ENCODE measurements at places on chromosomes 7 and 10.

- no peak for DNase-seq
Measured at GRCh38 chr10:97058521-97058920, 127.2 kb downstream of the SLIT1 start.

DNA sequence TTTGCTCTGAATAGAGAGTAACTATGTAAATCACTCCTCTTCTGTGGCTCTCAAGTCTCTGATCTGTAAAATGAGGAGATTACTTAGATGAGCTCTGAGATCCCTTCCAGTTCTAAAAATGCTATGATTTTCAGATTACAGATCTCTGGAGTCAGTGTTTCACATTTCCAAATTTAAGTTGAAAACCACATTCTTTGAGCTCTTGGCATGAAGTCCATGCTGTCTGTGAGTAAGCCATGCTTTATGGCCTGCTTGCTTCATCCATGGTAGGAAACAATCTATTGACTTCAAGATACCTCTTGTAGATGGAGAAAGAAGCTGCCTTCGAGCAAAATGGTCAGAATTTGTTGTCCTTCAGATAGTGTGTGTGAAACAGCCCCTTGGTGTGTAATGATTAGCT lies 64.9 kb downstream of the CELF2 start:
- DNase-seq, result no peak

GRCh38 chr7:22549667-22550513 lies 49.9 kb upstream of the STEAP1B start:
- peak; percentile 44 for DNase-seq

GRCh38 chr10:95333997-95334804 lies 43.4 kb upstream of the PDLIM1 start:
- DNase-seq, result no peak

GRCh38 chr7:131068604-131069021 lies 259.1 kb upstream of the MKLN1 start:
- no peak for DNase-seq

GRCh38 chr10:92914478-92915325 lies 66.4 kb downstream of the EXOC6 start:
- peak; percentile 25 for DNase-seq

DNA sequence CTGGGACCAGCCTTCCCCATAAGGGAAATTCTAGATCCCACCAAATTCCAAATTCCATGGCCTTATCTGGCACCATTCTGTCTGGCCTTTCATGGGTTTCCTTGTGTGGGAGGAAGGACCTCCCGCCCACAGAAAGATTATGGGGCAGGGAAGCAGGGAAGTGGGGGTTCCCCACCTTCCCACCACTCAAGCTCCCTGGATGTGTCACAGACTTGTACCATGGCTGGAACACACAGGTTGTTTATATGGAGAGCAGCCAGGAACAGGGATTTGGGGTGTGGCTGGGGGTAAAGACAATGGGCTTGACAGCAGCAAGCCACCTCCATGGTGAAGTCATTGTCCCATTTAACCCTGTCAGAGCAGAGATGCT lies 18.3 kb downstream of the UNC5B start:
- no peak for DNase-seq

- no peak for DNase-seq
Measured at GRCh38 chr10:132920101-132920925, 22.1 kb downstream of the CFAP46 start.

- DNase-seq, result no peak
Measured at GRCh38 chr10:127100983-127101615, 95.3 kb downstream of the INSYN2A start.

DNA sequence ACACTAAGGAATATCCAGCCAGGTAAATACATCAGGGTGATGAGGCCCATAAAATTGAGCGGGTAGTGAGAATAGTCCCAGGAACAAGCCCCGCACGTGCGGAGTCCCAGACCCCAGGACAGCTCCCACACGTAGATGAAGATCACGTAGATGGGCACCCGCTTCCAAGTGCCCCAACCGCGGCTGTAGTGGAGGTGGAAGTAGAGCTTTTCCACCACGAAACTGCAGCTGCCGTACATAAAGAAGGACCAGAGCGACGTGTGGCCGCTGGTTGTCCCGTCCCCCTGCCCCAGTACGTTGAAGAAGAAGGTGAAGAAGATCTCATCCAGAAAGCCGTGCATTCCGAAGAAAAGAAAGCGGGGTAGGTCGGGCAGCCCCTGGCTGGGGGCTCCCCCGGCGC lies 948 bp downstream of the TMEM229A start:
- DNase-seq, result peak; percentile 56

Data from NCI-H526 treated with DMSO at 0.1 percent for 48 hours (cell line).